ENCODE measurements at places on chromosomes 3 and 15. TPM values are rescaled to one million over a fixed set of nuclear protein-coding genes. Genes with fewer than 3 reads are reported as not detected.

DNA sequence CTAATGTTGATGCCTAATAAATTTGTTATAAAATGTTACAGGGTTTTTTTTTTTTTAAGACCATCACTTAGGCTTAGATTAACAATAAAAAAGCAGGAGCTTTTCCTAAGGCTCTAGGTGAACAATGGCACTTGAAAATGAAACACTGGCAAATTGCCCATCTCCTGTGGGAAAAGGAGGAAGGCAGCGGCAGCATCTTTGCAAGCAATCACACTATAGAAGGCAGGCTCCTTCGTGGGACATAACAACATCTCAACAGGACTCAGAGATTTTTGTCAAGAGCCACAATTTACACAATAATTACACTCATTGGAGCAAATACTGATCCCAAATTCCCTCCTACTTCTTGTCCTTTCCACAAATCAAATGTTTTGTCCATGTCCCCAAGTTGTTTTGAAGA lies 646.7 kb downstream of the ROBO2 start:
- no peak for DNase-seq

DNA sequence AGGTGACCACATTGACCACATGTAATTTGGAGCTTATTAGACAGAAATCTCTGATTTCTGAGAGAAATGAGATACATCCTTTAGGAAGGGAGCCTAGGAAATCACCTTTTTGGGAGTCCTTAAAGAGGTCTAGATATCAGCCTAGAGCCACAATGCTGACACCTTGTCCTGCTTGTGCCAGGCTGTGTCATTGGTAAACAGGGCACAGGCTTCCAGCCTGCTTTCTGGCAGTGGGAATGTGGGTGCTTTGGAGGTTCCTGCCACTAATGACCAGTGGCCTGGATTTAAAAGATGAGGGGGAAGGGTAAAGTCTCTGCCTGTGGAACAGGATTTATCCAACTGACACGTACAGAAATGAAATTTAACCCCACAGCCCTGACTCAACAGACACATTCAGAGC lies 169.8 kb upstream of the KBTBD8 start:
- no peak for DNase-seq

Gene DHX30
- 77.5 TPM for total RNA-seq

Gene TNFAIP8L3
- total RNA-seq = 0.19 TPM

GRCh38 chr3:120879411-120879810 lies 28.6 kb upstream of the STXBP5L start:
- DNase-seq = no peak

- DNase-seq = no peak
Observed at GRCh38 chr15:90895571-90896117, 7.5 kb upstream of the MAN2A2 start.

Gene OXTR
- total RNA-seq = 0.64 TPM

Gene ITPKA
- 4.7 TPM for total RNA-seq

- peak; percentile 46 for DNase-seq
Observed at GRCh38 chr3:71447197-71447596, 136.3 kb downstream of the FOXP1 start.

DNA sequence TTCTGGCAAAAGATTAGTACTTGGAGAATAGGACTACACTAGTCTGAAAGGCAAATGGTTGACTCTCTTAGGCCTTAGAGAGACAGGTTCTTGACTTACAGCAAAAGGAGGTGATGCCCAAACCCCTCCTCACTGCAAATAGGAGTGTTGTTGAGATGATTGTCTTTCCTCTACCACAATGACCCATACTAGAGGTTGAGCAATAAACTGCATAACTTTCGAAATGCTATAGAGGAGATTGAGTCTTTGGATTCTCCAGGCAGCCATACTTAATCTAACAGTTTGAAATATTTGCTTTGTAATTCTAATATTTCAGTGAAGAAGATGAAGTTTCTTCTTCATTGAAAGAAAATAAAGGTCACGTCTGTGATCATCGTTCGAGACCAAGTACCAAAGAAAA lies 498.5 kb upstream of the GBE1 start:
- DNase-seq = no peak

- peak; percentile 54 for DNase-seq
Observed at GRCh38 chr3:38205472-38205805, 40.1 kb downstream of the OXSR1 start.

Gene PROK2
- 0.44 TPM for total RNA-seq

DNA sequence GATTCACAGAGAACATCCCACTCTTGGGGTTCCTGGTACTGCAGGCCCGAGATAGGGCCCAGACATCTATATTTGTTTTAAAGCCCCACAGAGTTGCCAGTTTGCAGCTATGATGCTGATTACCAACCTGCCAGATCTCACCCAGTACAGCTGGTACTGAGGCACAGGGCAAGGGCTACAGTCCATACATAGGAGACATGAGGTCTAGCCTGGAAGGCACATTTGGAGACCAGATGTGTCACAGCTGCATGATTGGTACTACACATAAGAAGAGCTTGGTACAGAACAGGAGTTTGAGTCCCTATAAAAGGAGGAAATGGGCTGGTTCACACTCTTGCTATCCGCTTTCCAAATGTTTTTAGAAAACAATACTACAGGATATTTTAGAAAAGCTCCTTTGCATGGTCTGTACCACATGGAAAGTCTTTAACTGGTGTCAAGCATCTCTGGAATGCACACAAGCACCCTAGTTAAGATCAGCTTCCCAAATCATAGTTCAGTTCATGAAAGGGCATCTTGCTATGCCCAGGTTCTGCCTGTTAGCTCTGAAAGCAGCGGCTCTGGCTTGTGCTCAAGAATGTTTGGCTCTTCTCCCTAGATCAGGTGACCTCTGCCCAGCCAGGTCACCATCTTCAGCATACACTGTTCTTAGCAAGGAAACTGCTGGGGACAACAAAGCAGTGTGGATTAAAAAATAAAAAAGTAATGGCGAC lies 20.6 kb downstream of the MTMR14 start:
- DNase-seq = no peak

DNA sequence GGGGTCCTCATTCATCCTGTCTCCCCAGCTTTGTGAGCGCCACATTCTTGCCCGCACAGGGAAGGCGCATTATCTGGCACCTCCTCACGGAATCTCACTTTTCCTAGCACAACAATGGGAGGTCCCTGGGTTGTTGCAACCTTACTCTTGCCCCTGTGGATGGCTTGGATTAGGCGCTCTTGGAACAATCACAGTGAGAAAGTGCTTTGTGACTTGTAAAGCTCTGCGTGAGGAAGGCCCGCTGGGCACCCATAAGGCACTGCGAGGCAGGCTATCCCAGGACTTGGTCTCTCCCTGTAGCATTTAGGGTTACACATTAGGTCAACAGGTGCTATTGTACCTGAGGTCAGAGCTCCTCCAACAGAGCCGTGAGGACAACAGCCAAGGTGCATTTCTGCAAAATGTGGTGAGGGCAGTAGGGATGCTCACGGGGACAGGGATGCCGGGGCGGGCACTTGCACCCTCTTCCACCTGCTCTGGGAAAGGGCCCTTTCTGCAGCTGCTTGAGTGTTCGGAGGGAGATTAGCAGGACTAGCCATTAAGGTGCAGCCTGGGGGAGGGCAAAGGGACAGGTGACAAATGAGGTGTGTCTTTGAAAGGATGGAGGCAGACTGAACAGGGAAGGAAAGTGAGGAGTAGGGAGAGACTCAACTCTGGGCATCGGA lies 13.9 kb upstream of the LRRC15 start:
- DNase-seq = no peak

- DNase-seq = no peak
Observed at GRCh38 chr15:83276661-83277060, 7.8 kb downstream of the BNC1 start.

DNA sequence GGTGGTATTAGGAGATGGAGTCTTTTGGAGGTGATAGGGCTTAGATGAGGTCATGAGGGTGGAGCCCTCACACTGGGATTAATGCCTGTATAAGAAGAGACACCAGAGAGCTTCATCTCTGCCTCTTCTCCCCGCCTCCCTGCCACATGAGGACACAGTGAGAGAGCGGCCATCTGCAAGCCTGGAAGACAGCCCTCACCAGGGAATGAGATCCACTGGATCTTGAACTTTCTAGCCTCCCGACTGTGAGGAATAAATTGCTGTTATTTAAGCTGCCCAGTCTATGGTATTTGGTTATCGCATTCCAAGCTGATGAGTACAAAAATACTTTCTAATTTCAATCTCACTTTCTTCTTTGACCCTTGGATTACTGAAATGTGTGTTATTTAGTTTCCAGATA lies 121.4 kb downstream of the OCA2 start:
- DNase-seq = no peak

DNA sequence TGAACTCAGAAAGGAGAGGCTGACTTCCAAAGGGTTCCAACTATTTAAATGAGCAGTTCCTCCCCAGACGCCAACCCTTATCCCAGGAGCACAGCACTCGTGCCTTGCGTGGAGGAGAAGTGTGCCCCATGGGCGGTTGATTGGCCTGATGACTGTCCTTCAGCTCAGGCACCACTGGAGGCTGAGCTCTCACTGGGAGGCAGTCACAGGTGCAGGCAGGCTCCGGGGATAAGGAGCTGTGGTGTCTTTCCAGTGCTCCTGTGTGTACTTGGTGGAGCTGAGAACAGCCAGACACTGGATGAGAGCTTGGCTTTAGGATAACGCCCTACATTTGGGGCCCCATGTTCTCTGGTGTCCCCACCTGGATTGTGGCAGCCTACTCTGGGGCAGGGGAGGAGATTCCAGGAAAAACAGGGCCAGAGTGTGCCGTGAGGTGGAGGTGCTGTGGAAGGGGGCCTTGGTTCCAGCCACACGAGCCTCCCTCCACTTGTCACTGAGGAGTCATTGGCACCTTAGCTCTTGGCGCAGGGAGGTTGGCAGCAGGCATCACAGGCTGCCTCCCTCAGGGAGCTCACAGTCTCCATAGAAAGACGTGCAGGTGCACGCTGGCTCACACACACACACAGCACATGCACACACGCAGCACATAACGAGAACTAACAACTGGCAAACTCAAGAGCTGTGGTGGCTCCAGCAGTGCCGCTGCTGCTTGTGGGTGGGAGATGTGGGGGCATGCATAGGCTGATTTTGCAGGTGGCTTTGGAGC lies 22.7 kb upstream of the EPHB3 start:
- DNase-seq = no peak

DNA sequence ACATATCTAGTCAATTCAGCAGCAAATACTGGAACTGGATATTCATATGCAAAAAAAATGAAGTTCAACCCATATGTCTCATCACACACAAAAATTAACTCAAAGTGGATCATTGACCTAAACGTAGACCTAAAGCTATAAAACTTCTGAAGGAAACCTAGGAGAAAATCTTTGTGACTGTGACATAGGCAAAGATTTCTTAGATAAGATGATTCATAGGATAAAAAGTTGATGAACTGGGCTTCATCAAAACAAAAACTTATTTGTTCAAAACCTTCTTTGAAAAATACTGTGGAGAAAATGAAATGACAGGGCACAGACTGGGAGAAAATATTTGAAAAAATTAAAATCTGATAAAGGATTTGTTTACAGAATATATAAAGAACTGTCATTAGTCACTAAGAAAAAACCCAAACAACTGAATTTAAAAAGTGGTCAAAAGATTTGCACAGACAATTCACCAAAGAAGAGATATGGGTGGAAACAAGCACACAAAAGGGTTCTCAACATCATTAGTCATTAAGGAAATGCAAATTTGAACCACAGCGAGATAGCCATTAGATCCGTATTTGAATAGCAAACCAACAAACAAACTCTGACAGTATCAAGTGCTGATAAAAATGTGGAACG lies 62.8 kb downstream of the ITGB5 start:
- no peak for DNase-seq

Gene CP
- not detected for total RNA-seq

Gene GOLGA8J
- not detected for total RNA-seq

DNA sequence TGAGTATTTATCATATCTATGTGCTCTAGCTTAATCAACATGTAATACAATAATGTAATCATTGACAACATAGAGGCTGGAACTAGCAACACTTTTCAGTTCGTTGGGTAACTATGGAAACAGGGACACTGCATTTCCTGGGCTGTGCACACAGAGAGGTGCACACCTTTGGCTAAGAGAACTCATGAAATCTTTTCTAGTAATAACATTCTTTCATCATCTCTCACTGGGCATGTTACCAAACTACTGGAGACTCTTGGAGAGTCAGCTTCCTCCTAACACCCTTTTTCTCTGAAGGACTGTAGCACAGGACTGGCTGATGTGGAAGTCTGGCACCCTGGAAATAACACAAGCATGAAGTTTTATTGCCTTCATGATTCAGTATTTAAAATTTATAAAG lies 135.6 kb downstream of the KCNMB2 start:
- no peak for DNase-seq

GRCh38 chr3:84100861-84101260 lies 857.9 kb upstream of the CADM2 start:
- DNase-seq = no peak

DNA sequence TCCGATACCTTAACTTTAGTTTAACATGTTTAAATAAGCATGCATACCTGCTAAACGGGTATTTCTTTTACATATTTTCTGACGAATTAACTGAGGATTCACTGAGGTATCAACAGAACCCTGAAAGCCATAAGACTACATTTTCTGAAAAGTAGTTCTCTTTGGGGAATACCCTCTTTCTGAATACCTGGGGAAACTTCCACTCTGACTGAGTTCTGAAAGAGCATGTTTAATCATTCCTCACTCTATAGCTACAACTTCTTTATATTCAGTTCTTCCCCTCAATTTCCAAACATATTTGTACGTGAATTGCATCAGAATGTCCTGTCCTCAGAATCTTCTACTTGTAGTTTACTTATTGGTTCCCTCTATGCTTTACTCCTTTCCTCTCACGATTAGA lies 403.0 kb downstream of the ROBO1 start:
- DNase-seq = no peak

DNA sequence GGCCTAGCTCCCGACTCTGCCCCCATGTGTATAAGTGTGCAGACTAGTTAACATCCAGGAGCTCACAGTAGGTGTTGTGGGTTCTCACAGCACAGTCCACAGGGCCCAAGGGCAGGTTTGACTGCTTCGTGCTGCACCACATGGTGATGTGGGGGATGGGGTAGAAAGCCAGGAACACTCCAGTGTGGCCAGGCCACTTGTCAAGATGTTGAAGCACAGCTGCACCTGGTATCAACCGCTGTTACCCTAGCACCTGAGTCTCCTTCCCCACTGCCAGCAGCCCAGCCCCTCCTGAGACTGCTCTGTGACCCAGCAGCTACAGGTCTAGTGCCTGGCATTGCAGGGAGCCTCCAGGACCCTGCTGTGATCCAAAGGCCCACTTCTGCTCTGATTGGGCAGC lies 53.4 kb downstream of the CHDH start:
- no peak for DNase-seq

DNA sequence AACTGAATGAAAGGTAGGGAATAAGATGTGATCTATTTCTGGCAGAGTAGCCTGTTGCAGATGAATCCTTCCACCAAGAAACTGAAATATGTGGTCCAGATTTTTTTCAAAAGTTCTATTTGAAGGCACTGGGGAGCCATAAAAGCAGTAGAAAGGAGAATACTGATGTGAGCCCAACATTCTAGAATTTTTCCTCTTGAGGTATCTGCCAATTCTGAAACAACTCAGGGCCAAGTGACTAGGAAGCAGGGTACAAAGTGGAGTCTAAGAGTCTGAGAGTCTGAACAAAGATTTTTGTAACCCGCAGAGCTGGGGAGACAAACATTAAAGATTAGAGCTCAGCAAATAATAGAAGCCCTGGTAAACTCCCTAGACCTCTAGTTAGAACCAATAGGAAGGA lies 58.3 kb upstream of the SLCO3A1 start:
- no peak for DNase-seq
